ENCODE measurements at places on chromosomes 2 and 18.

DNA sequence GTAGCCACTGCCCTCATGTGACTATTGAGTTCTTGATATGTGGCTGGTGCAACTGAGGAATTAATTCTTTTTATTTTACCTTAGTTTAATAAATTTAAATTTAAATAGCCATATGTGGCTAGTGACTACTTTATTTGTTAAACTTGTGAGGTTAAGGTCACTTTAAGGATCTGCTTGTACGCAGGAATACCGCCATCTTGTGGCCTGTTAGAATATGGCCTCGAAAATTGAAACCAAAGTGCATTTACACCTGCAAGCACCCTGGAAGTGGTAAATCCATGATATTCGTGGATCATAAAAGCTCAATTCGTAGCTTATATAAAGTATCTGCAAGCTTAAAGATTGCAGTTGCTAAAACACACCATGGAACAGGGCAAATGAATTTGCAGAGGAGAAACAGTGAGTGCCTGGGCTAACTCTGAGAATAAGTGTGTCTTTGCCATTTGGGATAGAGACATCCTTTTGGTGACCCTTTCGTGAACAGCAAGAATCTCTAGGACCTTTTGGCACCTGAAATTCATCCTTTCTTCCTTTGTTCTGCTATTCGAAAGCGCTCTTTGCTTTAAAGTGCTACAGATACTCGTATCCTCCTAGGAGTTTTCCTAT, 59.9 kb upstream of the REG3A start:
- no peak for DNase-seq

GRCh38 chr2:202337706-202338346, 38.3 kb upstream of the BMPR2 start:
- DNase-seq: no peak

DNA sequence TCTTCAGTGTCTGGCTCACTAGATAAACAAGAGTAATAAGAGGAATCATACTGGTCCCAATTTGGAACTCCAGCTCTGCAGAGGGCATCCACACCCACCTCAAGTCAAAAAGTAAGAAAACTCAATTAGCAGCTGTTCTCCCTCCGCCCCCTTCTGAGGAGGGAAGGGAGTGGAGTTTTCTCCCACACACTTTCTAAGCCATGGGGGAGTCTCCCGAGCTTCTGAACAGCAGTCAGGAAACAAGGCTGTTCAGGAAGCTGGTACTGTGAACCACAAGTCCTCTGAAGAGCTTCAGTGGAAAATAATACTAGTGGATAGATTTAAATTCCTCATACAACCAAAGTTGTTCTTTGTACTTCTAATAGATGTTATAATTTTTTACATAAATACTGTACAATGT, 32.9 kb upstream of the SPTBN1 start:
- DNase-seq: no peak

GRCh38 chr18:76988031-76988826, 144.4 kb downstream of the MBP start:
- DNase-seq: no peak

DNA sequence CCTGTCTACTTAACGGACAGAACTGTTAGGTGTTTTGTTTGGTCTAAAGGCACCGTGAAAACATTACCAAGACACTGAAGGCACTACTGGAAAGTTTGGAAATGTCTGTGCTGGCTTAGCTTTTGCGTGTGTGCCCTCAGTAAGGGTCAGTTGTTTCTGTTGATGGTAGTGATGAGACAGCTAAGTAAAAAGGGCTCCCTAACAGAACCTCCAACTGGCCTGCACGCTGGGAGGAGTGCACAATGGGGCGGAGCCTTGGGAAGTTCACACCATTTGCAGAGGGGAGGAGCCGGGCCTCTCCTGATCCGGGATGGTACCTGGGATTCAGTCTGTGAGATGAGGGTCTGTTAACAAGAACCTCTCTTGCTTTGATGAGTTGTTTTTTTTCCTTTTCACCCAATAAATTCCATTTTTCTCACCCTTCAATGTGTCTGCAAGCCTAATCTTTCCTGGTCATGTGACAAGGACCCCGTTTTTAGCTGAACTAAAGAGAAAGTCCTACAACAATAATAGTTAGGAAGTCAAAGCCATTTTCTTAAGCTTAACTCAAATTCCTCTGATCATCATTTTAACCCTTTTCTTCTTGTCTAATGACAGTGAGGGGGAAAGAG, 368.7 kb downstream of the PARD3B start:
- no peak for DNase-seq

Measured in stimulated activated CD4-positive, alpha-beta T cell treated with anti-CD3 and anti-CD28 coated beads, TNF-alpha, amount 100 ng/mL, for 4 hours (primary cell).